ENCODE measurements at places on chromosomes 6 and 20.
A peak's percentile ranks its signal among the peaks of the same experiment; 100 is the strongest.

DNA sequence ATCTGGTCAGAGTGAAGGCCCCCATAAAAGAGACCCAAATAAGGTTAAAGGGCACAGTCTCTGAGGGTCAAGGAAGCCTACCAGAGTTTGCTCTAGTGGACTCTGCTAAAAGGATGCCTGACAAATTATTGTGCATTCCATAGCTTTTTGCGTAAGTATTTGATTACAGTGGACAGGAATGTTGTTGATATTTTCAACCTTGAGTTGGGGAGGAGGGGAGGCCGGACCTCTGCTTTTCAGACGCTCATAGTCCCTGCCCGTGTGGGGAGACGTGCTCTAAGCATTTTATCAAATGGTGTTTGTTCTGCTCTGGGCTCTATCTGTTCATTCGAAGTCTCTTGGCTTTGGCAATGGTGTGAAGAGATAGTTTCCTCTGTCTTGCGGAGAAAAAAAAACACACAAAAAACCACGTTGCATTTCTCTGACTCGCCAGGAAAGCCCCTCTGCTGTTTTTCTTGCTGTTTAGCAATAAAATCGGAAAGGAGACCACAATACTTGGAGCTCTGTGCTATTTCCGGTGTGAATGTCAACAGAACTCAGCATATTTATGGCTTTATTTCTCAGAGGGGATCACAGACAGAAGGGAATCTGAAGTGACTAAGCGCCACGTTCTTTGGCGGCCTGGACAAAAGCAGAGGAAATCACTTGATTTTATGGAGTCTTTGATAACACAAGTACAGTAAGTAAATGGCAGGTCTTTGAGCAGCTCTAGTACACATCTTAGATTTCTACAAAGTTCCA lies 159.8 kb downstream of the ZFP64 start:
- no peak for DNase-seq

- DNase-seq, result no peak
These were observed 307.9 kb upstream of the SLC35B3 start for GRCh38 chr6:8743170-8743745.

- DNase-seq, result no peak
These were observed 267.5 kb downstream of the OGFRL1 start for GRCh38 chr6:71556141-71556540.

- no peak for DNase-seq
These were observed 319.8 kb downstream of the HIVEP2 start for GRCh38 chr6:142624978-142625715.

DNA sequence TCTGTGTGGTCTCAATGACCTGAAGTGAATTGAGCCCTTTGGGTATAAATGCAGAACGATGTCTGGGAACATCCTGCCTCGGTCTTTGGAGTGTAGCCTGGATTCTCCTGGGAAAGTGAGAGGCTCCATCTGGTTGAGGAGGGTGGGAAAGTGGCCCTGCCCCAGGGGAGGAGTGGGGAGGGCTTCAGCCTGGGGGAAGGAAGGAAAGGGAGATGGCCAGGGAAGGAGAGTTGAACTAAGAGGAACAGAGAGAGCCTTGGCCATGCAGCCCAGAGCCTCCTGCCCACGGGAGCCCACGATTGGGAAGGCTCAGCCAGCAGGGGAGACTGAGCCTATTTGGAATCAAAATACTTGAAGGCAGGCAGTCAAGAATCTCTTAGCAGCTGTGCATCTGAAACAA lies 2.3 kb upstream of the EPB41L1 start:
- no peak for DNase-seq

DNA sequence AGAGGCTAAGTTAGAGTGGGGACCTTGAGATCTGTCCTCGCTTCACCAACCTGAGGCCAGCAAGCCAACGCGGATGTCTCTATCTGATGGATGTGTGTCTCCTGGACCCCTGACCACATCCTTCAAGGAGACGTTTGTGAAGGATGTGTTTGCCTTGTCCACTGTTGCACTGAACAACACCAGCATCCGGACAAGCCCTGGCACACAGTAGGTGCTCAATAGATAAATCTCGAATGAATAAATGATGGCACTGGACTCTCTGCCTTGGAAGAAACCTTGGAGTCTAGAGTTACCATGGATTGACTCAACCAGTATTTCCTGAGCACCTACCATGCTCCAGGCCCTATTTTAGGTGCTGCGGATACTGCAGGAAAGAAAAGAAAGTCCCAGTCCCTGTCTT lies 97.7 kb upstream of the PTPN1 start:
- no peak for DNase-seq

- no peak for DNase-seq
These were observed 90.0 kb downstream of the ATP9A start for GRCh38 chr20:51678026-51678697.

- DNase-seq, result no peak
These were observed 40.3 kb downstream of the BCL2L1 start for GRCh38 chr20:31682352-31682751.

DNA sequence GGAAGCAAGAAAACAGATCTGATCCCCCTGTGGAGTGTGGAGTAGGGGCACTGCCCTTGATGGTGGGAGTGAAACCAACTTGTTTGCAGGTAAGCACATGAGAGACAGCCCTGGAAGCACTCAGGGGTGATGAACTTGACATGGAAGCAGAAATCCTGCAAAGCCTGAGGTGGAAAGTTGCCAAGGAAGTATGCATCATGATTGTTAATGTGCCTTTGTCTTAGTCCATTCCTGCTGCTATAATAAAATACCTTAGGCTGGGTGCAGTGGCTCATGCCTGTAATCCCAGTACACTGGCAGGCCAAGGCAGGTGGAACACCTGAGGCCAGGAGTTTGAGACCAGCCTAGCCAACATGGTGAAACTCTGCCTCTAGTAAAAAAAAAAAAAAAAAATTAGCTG lies 40.2 kb upstream of the IFNGR1 start:
- no peak for DNase-seq

DNA sequence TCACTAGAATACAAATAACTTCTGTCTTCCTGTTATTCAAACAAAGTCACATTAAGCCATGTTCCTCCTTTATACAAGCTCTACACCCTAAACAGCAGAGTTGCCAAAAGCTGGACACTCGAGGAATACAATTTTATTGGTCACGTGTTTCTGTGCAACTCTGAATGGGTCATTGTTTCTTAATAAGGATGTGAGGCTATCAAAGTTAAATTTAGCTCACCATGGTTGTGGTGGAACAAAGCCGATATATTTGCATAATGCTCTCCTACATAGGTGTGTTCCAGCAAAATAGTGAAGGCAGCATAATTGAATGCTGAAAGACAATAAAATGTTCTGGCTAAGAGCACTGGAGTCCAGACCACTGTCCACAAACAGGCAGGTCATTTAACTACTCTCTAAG lies 36.9 kb upstream of the CD2AP start:
- DNase-seq, result no peak

DNA sequence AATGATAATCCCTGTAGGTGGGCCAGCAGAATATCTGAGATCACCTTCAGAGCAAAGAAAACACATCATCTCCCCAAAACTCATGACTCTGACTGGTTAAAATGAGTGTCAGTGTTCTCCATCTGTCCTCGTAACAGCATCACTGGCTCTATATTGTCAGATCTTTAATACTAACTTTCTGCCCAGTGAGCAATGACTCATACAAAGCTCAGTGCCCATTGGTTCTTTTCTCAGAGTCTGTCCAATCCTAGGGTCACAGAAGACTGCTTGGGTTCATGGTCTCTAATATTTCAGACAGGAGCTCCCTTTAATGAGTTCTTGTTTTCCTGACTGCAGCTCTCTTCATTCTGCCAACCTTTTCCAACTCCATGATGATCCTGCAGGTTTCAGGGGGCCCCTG lies 36.4 kb downstream of the HLA-DPB1 start:
- peak; percentile 17 for DNase-seq

- DNase-seq, result no peak
These were observed 35.3 kb downstream of the DUSP22 start for GRCh38 chr6:327538-328116.

GRCh38 chr6:8166156-8166555 lies 63.8 kb upstream of the EEF1E1 start:
- DNase-seq, result no peak

DNA sequence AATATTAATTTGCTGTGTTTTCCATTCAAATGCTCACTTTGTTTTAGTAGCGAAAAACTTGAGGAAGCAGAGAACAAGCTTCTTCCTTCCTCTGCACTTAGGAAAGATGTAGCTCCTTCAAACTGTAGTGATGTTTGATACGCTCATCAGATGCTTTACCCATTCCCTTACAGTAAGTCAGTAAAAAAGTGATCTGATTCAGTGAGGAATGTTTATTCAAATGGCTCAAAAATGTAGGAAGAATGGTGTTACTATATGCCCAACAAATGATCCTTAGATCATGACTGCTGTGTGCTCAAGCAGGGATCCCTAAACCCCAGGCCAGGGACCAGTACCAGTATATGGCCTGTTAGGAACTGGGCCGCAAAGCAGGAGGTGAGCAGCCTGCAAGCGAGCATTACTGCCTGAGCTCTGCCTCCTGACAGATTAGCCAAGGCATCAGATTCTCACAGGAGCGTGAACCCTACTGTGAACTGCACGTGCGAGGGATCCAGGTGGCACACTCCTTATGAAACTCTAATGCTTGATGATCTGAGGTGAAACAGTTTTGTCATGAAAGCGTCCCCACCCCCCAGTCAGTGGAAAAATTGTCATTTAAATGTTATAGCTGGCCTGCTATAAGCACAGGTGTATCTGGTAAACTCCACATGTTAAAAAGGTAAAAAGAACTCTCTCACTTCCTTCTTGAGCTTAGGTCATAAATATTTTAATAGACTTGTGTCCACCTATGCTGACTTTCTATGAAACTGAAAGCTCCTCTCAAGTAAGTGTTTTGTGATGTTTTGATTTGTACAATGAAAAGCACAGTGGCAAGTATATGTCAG lies 187.2 kb downstream of the FOXC1 start:
- no peak for DNase-seq

DNA sequence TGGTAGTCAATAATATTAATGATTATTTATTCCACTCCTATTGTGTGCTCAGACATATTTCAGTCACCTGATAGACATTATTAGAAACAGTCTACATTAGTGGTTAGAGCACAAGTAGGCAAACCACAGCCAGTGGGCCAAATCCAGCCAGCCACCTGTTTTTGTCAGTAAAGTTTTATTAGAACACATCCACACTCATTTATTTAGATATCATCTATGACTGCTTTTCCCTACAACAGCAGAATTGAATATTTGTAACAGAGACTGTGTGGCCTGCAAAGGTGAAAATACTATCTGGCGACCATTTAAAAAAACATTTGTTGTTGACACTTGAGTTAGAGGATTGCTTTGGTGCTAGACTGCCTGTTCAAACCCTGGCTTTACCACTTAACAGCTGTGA lies 220.0 kb upstream of the ZFP64 start:
- DNase-seq, result no peak

DNA sequence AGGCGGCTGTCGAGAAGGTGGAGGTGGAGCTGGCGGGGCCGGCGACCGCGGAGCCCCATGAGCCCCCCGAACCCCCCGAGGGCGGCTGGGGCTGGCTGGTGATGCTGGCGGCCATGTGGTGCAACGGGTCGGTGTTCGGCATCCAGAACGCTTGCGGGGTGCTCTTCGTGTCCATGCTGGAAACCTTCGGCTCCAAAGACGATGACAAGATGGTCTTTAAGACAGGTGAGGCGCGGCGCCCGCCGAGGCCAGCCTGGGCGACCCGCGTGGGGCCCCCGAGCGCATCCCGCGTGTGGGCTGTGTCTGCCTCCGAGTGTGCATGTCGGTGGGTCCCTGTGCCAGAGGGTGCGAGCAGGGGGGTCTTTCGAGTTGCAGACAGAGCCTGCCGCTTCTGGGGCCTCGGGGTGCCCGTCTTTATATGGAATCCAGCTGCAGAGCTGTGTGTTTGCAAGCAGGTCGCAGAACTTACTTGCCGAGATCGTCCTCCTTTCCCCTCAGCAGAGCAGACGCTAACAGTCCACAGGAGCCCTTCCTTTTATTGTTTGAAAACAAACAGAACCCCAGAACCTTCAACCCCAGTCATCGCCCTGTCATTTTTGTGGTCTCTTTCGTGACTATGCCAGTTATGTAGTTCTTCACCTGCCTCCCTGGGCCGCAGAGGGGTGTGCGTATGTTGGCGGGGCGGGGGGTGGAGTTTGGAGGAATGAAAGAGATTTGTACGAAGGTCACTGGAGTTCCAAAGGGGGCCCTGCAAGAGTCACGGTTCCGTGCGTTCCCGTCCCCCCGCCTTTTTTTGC lies 766 bp downstream of the SLC16A10 start:
- no peak for DNase-seq

- DNase-seq, result no peak
These were observed 416.1 kb downstream of the QKI start for GRCh38 chr6:163830641-163831040.

DNA sequence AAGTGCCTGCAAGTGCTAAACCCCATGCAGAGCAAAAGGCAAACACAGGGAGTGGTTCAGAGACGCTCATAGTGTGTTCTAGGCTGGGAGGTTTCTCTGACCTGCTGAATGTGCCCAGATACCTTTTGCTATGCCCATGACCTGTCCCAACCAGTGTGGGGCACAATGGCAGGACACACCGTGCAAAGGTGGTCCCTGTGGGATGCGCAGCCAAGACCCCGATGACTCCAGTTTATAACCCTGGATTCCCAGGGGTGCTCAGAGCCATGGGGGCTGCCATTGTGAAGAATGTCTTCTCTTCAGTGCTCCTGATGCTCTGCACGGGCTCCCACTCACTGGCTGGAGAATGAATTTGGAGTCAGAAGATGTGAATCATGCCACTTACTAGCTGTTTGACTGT lies 2.2 kb upstream of the NINL start:
- DNase-seq, result no peak

- no peak for DNase-seq
These were observed 179.4 kb upstream of the JAG1 start for GRCh38 chr20:10853176-10853575.

GRCh38 chr20:23129891-23130621 lies 43.9 kb upstream of the CD93 start:
- no peak for DNase-seq

- no peak for DNase-seq
These were observed 5.0 kb upstream of the BLOC1S5 start for GRCh38 chr6:8069151-8069550.

GRCh38 chr20:4135385-4136077 lies 120.2 kb upstream of the RNF24 start:
- DNase-seq, result no peak

DNA sequence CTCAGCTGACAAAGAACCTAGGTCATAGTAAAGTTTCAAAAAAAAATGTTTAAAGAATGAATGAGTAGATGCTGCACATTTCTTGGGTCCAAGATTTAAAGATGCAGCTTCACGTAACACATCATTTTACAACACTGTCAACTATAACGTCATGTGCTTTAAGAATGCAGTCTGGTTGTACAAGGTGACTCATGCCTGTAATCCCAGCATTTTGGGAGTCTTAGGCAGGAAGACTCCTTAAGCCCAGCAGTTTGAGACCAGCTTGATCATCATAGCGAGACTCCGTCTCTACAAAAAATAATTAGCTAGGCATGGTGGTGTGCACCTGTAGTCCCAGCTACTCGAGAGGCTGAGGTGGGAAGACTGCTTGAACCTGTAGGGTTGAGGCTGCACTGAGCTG lies 21.9 kb downstream of the SLC17A5 start:
- DNase-seq, result no peak

GRCh38 chr6:5478380-5478779 lies 217.1 kb downstream of the FARS2 start:
- no peak for DNase-seq
